ENCODE measurements at places on chromosomes 4 and X.

DNA sequence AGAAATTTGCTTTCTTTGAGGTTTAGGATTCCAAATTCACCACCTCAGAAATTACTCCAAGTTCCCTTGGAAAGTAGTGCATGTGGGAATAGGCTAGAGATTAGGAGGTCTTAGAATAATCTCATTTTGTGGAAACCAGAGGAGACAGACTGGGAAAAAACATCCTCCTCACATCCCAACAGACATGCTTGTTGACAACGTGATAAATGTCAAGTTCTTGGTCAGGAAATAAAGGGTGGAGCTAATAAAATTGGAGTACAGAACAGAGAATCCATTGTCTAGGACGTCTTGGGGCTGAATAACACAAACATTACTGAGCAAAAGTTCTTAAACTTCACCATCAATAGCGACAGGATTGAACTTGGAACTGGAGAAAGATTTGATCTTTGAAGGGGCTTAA is 233.4 kb downstream of the PABPC4L start:
- no peak for DNase-seq

DNA sequence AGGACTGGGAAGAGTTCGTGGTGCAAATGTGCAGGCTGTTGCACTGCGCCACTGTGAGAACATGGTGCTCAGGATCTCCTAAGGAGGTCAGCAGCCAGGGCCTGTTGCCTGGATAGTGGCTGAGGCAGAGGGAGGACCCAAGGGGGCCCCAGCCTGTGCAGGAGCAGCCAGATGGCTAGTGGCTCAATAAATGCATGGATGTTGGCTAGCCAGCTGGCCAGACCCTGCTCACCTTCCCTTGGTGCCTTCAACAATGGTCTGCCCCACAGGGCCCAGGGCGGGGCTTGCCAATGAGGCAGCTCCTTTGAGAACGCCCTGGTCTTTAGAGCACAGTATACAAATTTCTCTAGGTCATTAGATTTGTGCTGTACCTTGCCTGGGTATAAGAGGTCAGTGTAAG is 67.4 kb downstream of the TNIP2 start:
- no peak for DNase-seq

DNA sequence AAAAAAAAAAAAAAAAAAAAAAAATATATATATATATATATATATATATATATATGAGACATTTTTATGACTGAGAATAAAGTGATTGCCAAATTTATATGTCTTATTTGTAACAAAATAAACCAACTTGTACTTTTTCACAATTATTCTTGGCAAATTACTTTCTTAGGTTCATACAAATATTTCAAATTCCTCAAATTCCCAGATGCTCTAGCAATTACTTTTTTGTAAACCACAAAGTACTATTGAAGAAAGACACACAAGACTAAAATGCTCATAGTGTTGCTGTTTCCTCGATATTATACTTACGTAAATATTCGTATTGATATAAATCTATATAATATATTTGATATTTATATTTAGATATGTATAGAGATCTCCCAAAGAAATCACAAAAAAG is 390.0 kb downstream of the FAT4 start:
- no peak for DNase-seq

GRCh38 chrX:3713937-3714434 is 537 bp upstream of the PRKX start:
- no peak for DNase-seq

DNA sequence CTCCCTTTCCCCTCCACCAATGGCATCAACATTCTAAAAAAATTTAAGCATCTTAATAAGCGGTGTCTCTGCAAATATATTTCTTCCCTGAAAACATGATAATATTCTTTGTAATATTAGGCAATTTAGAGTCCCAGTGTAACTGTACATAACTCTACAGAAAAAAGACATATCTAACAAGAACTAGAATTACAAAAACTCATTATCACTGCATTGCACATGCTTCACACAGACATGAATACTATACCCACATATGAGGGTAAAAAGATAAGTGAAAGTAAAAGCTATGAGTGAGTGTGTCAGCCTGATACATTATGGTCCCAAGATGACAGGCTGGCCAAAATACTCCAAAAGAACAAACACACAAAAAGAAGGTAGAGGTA is 2.4 kb upstream of the FGB start:
- DNase-seq: no peak

GRCh38 chrX:82961129-82961528 is 547.0 kb upstream of the POU3F4 start:
- no peak for DNase-seq

GRCh38 chr4:184473499-184474262 is 669 bp downstream of the IRF2 start:
- DNase-seq: peak; percentile 35

GRCh38 chr4:173013232-173013930 is 155.2 kb upstream of the GALNT7 start:
- peak; percentile 6 for DNase-seq

DNA sequence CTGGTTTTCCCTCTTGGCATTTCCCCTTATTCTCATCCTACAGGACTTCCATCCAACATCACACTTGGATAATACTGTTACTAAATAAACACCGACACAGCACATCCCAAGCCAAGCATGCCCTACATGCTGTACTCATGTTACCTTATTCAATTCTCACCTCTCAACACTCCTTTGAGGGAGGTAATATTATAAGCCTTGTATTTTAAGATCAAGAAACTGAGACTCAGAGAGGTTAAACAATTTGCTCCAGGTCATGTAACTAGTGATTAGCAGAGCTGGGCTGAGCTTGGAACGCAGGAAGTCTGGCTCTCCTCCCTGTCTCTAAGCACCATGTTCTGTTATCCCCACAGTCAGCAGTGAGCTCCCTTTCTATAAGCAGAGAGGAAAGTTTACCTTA is 333.6 kb upstream of the IGFBP7 start:
- no peak for DNase-seq

GRCh38 chrX:3184176-3184930 is 143.1 kb downstream of the ARSF start:
- DNase-seq: no peak

- no peak for DNase-seq
Measured at GRCh38 chrX:128781506-128781905, 729.3 kb upstream of the ACTRT1 start.

DNA sequence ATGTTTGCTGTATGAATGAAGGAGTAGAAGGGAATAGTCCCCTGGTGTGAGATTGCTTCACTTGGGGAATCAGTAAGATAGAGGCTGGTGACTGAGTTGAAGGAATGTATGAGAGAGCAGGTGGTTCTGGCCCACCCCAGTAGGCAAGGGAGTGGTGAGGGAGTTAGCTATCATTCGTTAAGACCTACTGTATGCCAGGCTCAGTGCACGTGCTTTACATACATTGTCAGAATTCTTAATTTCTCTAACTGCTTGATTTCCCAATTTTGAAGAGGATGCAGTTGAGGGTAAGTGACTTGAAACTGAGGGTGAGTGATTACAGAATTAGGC is 700 bp downstream of the VMA21 start:
- DNase-seq: no peak

DNA sequence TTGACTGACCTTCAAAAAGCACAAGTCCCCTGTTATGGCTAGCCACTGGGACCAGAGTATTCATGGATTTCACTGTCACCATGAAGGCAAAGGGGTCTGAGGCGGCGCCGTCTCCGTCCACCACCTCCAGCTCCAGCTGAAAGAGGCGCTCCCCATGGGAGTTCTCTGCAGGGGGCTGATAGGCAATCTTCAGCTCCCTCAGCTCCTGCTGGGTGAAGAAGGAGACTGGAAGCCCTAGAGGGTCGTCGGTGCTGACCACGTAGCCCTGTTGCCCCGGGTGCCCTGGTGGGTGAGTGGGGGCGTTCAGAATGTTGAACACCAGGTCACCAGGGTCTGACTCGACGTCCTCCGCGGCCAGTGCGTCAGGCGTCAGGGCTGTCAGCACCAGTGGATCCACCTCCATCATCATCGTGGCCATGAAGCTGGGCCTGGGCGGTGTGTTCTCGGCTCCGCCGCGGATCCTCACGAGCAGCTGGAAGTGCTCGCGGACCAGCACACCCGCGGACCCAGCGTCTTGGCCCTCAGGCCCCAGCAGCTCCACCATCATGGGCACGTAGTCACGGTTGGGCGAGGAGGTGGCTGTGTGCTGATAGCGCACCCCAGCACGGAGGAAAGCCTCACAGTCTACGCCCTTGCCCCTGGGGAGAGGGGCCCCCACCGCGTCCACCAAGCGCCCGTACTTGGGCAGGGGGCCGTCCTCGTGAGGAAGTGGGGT is 987 bp downstream of the FREM3 start:
- no peak for DNase-seq

DNA sequence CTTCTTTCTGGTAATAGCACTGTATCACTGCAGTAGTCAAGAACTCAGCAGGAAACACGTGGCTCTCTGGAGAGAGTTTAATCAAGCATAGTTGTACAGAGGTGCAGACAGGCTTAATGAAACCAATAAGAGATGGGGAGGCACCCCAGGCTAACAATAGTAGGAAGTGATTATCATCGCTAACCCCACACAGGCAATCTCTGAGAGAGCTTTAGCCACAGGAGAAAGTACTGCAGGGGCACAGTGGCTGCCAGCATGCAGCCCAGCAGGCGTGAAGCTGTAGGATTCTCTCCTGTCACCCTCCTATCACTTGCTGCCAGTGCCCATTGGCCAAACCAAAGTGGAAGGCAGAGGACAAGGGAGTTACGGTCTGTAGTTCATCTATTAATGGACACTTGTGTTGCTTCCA is 450.0 kb upstream of the RASGEF1B start:
- no peak for DNase-seq

All from activated CD8-positive, alpha-beta memory T cell treated with anti-CD3 and anti-CD28 coated beads for 4 hours (primary cell).